ENCODE measurements at places on chromosomes 2 and 18.

DNA sequence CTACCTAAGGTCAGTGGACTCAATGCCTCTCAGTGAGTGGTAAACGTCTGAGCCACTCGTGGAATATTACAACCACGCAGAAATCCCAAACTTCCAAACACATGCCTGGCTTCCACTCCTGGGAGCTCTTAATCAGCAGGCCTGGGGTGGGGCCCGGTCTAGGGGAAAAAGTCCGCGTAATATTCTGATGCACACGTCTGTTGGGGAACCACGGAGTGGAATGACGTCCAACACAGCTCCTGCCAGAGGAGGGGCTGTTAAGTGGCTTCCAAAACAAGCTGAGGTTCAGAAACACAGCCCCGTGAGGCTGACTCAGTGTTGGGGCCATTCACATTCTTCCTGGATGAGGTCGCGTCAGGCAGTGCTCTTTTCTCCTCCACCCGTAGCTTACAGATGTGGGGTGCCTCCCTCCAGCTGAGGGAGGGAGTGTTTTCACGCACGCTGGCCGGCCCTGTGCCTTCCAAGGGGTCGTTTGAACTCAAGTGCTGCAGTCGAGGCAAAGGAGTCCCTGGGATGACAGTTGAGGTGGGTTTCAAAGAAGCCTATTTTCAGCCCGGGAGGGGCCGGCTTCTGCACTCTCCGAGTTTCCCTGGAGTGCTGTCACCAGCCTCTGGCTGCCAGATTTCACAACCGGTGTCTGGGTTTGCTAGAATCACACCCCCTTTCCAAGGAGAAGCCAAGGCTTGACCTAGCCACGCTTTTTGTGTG, 73.1 kb downstream of the ACKR3 start:
- no peak for DNase-seq

GRCh38 chr2:150860301-150860700, 372.8 kb upstream of the RND3 start:
- no peak for DNase-seq

GRCh38 chr2:56055405-56055804, 128.4 kb upstream of the CCDC85A start:
- no peak for DNase-seq

GRCh38 chr2:223797811-223798721, 39.3 kb downstream of the AP1S3 start:
- no peak for DNase-seq

GRCh38 chr2:27471961-27472360, 17.6 kb downstream of the IFT172 start:
- no peak for DNase-seq

DNA sequence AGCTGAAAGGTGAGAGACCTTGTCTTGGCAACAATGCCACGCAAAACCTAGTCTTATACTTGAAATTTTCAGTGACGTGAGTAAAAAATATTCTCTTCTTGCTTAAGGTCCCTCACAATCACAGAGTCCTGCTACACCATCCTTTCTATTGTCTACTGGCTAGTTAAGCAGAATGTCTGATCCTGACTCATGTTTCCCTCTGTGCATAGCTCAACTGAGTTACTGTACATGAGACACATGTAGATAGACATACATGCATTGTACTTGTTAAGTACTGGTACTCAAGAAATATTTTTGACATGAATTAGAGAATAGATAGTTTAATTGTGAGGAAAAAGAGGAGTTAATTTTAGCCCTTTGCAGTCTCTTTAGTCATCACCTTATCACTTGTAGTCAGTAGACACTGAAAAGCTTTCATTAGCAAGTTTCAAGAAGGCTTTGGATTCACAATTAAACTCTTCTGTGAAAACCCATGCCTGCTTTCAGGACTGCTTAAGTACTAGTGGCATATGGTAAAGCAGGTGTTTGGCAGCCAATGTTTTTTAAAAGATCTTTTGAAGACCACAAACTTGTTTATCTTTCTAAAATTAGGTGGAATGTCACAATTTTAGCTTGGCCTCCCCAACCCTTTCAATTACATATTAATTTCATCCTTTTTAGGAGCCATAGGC, 158.7 kb upstream of the CCDC150 start:
- DNase-seq: no peak
